Neural progenitor cell (in vitro differentiated cells): ENCODE measurements at places on chromosomes 1 and 21. TPM values are rescaled to one million over a fixed set of nuclear protein-coding genes. Genes with fewer than 3 reads are reported as not detected.

The PEF1 gene
- 30.7 and 47.7 TPM in 2 replicates for total RNA-seq

The URB1 gene
- total RNA-seq = 7.7 and 12.2 TPM in 2 replicates

The ST6GALNAC5 gene
- total RNA-seq = 30.7 and 35.9 TPM in 2 replicates

The GPR52 gene
- total RNA-seq = 0.84 TPM in 2 replicates

The VPS13D gene
- 15.1 and 16.4 TPM in 2 replicates for total RNA-seq

The DISC1 gene
- total RNA-seq = 1.8 and 3.2 TPM in 2 replicates

The BPNT1 gene
- total RNA-seq = 18.0 and 33.1 TPM in 2 replicates

The S100A3 gene
- total RNA-seq = not detected in 2 replicates
